ENCODE measurements at places on chromosomes 16 and 17. TPM values are rescaled to one million over a fixed set of nuclear protein-coding genes. Genes with fewer than 3 reads are reported as not detected.

DNA sequence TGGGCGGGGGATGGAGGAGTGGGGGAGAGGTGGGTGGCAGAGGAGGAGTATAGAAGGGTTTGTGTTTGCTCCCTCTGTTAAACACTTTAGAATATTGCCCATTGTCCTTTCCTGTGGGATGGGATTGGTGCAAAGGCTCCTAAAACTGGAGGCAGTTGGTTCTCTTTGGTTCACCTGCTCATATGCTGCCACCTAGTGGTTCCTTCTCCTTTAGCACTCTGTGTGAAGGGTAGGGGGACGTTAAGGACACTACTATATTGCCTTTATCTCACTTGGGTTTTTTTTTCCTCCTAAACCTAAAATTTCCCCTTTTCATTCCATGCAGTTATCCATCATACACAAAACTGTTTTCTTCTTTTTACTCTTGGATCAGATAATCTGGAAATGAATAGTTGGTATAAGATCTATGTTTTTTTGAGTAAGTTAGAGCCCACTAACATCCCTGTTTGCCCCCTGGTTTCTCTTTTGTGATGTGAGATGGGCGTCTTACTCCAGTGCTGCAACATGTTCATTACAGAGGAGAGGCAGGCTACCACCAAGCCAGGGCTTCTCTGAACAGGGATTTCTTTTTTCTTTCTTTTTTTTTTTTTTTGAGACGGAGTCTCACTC, 23.8 kb downstream of the SNX11 start:
- DNase-seq = peak; percentile 86

DNA sequence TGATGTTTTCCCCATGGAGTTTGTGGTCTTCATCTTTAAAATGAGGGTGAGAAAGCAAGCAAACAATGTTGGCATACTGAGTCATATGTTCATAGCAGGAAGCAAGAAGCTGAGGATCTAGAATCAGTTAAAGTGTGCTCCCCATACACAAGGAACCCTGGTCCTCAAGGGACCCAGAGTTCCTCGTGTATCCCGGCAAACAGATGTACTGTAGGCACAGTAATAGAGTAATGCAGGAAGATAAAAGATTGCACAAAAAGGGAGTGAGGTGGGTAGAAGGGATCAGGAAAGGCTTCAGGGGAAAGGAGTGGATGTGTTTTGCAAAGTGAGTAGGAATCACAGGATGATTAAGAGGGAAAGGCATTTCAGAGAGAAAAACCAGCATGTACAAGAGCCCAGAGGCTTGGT, 412.3 kb upstream of the CDH11 start:
- no peak for DNase-seq

FLOT2 gene
- total RNA-seq = 24.5 TPM

DNA sequence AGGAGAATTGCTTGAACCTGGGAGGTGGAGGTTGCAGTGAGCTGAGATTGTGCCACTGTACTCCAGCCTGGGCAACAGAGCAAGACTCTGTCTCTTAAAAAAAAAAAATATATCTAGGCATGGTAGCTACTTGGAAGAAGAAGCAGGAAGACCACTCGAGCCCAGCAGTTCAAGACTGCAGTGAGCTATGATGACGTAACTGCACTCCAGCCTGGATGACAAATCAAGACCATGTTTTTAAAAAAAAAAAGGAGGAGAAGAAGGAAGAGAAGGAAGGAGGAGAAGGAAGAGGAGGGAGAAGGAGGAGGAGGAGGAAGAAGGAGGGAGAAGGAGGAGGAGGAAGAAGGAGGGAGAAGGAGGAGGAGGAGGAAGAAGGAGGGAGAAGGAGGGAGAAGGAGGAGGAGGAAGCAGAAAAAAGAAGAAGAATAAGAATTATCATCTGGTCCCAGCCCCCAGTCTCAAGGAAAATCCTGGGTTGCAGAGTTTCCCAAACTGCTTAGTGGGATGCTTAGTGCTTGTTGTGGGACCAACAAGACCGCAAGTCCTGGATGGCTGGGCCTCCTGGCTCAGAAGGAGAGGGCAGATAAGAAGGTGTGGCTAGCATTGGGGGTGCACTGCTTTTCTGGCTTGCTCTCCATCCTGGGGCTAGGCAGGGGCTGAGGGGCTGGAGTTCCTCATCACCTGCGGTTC, 3.7 kb upstream of the DRC7 start:
- DNase-seq = no peak

- peak; percentile 84 for DNase-seq
Measured at GRCh38 chr17:66383333-66383732, 80.9 kb downstream of the PRKCA start.

TMEM88 gene
- total RNA-seq = 18.4 TPM

DNA sequence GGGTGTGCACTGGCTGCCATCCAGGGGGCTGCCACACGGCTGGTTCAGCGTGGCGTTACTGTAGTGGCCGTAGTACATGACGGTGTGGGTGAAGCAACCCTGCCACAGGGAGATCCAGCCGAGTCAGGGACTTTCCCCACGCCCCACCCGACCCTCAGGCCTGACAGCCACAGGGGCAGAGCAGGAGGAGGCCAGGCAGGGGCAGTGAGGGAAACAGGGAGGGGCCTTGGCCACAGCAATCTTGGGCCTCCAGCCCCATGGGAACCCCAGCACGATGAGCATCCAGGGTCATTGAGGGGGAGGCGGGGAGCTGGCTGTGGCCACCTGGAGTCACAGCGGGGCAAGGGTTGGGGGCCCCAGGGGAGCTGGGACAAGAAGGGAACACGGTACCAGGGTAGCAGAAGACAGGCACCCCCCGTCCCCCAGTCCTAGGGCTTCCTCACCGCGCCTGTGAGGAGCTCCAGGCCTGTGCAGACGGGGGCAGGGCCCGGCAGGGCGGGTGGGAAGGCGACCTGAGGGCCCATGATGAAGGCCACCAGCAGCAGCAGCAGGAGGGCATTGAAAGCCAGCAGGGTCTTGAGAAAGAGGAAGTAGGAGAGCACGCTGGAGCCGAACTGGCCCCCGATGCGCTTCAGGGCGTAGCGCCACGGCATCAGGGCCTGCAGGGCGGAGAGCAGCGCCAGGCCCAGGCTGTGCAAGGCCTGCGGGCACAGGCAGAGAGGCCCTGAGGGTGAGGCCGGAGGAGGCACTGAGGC, 4.3 kb downstream of the TMC6 start:
- no peak for DNase-seq

All from muscle of leg (tissue), 16 donors.